ENCODE measurements at places on chromosomes 6 and 20.

DNA sequence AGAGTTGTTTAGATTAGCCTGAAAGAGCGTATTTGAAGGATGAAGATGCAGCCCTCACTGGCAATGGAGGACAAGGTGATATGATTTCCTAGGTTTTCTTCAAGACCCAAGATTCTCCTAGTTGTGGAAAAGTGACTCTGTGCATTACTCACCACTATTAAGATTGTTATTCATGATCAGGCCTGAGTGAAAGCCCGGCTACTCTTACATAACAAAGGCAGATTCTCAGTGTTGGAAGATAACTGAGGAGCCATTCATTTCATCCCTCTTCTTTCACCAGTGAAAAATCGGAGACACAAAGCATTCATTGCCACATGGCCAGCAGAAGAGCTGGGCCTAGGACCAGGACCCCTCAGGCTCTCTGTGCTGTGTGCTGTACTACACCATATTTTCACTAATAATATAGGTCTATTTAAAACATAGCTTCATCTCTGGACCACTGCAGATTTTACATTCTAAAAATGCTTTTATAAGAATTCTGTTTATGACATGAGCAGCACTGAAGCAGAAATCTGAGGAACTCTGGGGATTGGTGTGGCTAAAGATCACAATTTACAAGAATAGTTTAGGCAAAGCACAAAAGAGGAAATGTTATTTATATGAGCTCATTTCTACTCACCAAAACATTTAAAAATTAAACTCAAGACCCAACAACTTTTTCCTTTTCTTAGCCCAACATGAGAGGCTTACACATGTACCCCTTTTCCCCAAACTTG lies 181.9 kb upstream of the CCN2 start:
- no peaks in the 10 kb centered on the region for H3K36me3 ChIP-seq
- no peak overlapping the region for H3K27ac ChIP-seq
- peaks cover 12% of the 10 kb centered on the region for H3K27me3 ChIP-seq
- H3K4me3 ChIP-seq = no peak overlapping the region

DNA sequence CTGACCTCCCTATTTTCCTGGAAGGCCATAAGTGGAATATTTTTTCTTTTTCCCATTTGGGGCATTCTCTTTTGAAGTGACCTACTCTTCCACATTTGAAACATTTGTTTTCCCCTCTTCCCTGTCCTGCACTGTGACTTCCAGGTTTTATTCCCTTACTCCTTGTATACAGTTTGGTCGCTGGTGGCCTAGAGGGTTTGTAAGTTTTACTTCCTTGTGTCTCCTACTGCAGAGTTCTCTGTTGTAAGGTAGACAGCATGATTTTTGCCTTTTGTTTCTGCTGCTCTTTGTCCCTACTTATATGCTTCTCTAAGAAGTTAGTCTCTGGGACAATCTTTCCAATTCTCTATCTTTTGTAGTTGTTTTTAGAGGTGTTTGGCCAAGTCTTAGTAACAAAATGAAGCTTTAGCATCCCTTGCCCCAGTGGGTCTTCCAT lies 7.4 kb upstream of the ZNFX1 start:
- no peaks in the 10 kb centered on the region for H3K27me3 ChIP-seq
- H3K36me3 ChIP-seq = peaks cover 99% of the 10 kb centered on the region
- H3K4me1 ChIP-seq = peaks cover 60% of the 10 kb centered on the region
- DNase-seq = no peak
- H3K4me3 ChIP-seq = peak overlapping the region; percentile 41

DNA sequence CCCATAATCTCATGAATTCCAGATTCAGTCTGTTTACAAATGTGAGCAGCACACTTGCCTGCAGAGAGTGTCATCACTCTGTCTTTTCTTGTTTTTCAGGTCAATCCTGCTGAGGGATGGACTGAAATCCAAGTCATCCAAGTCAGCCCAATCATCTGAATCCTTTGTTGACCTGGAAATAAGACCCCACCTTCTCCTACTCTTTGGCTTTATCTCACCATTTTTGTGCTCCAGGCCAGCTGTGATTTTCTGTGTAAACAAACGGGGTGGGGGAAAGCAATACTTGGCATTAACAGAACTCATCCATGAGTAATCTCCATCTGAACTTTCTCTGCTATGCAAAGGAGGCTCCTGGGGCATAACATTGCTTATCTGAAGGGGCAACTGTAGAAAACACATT lies 16.9 kb upstream of the GSTA4 start:
- no peaks in the 10 kb centered on the region for H3K27me3 ChIP-seq
- H3K36me3 ChIP-seq = peaks cover 35% of the 10 kb centered on the region

DNA sequence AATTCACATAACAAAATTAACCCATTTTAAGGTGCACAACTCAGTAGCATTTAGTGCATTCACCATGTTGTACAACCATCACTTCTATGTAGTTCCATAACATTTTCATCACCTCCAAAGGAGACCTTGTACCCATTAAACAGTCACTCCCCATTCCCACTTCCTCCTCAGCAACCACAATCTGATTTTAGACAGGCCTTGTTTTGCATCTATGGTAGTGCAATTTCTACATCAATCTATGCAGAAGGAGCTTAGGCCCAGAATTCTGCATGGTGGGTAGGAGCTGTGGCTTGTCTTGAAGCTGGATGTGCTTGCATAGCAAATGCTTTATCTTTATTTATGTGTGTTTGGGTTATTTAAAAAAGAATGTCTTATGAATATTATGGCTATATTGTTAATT lies 13.5 kb upstream of the HLA-DQA1 start:
- H3K4me1 ChIP-seq = peaks cover 66% of the 10 kb centered on the region
- DNase-seq = peak; percentile 34
- H3K27ac ChIP-seq = peak overlapping the region; percentile 98
- peaks cover 16% of the 10 kb centered on the region for H3K36me3 ChIP-seq

- H3K4me1 ChIP-seq = peaks cover 9% of the 10 kb centered on the region
- peak overlapping the region; percentile 54 for H3K27ac ChIP-seq
- H3K27me3 ChIP-seq = no peaks in the 10 kb centered on the region
- peak overlapping the region; percentile 66 for H3K4me3 ChIP-seq
- no peak for DNase-seq
- peaks cover 18% of the 10 kb centered on the region for H3K36me3 ChIP-seq
Observed at GRCh38 chr6:131638013-131638412, 911 bp downstream of the ENPP3 start.

DNA sequence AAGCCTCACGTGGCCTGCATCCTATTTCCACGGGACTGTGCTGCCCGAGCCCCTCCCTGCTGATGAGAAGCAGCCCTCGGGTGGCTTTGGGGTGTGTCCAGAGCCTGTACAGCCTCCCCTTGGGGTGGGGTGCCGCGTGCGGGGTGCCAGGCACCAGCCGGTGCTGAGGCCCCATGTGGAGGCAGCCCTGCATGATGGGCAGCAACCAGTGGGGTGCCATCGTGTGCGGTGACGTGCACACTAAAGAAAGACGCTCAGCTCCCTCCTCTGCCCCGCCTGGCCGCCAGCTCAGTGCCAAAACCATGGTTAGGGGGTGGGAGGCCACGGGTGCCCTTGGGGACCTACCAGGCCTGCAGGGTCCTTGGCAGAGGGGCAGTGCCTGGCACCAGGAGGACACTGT lies 26.2 kb downstream of the NTSR1 start:
- H3K36me3 ChIP-seq = no peaks in the 10 kb centered on the region
- H3K4me1 ChIP-seq = peaks cover 21% of the 10 kb centered on the region

GRCh38 chr6:52532457-52532856 lies 44.4 kb downstream of the TRAM2 start:
- H3K36me3 ChIP-seq = peaks cover 11% of the 10 kb centered on the region
- H3K4me3 ChIP-seq = no peak overlapping the region
- DNase-seq = no peak
- no peak overlapping the region for H3K27ac ChIP-seq

DNA sequence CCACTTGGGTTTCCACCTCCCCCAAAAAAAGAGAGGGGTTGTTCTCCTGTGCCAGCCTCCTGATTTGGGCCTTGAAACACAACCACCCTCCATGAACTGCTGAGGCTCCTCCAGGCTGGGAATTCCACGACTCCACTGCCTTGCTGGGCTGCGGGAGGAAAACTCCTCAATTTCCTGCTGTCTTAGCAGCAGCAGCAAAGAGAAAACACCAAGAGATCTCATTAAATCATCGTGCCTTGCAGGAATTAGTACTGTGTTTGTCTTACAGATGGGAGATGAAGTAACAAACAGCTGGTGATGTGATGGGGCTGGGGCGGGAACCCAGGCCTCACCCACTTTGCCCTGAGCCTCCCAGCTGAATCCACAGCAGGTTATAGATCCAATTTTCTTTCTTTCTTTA lies 29.0 kb downstream of the BPIFB1 start:
- no peak overlapping the region for H3K4me3 ChIP-seq
- DNase-seq = no peak
- no peaks in the 10 kb centered on the region for H3K4me1 ChIP-seq
- no peaks in the 10 kb centered on the region for H3K27me3 ChIP-seq

DNA sequence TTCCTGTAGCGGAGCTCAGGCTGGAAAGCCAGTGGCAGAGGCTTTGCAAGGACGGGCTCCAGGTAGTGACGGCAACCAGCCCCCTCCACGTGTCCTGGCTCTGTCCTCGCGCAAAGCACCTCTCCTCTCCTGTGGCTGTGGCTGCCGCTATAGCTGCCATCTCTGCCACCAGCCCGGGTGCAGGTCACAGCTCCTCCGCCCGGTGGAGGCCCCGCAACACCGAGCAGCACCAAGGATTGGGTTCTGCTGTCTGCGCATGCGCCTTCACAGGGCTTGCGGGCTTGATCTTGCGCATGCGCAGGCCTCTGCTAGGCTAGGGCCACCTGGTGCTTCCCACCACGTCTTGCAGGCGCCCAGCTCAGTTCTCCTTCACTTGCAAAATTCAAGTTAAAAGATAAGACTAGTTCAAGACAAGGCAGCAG lies 625.4 kb downstream of the QKI start:
- no peaks in the 10 kb centered on the region for H3K4me1 ChIP-seq
- H3K27me3 ChIP-seq = no peaks in the 10 kb centered on the region
- H3K27ac ChIP-seq = no peak overlapping the region
- H3K36me3 ChIP-seq = no peaks in the 10 kb centered on the region
- H3K4me3 ChIP-seq = peak overlapping the region; percentile 26

GRCh38 chr6:29294499-29294914 lies 7.0 kb upstream of the OR14J1 start:
- H3K27ac ChIP-seq = no peak overlapping the region
- H3K4me1 ChIP-seq = no peaks in the 10 kb centered on the region
- no peak for DNase-seq
- H3K36me3 ChIP-seq = no peaks in the 10 kb centered on the region
- no peak overlapping the region for H3K4me3 ChIP-seq
- no peaks in the 10 kb centered on the region for H3K27me3 ChIP-seq

- DNase-seq = no peak
- H3K4me1 ChIP-seq = peaks cover 52% of the 10 kb centered on the region
- no peak overlapping the region for H3K4me3 ChIP-seq
- H3K36me3 ChIP-seq = peaks cover 14% of the 10 kb centered on the region
- H3K27me3 ChIP-seq = no peaks in the 10 kb centered on the region
- H3K27ac ChIP-seq = no peak overlapping the region
Observed at GRCh38 chr6:149228311-149228955, 89.1 kb upstream of the TAB2 start.

GRCh38 chr6:165871571-165871970 lies 208.5 kb upstream of the PDE10A start:
- H3K4me1 ChIP-seq = no peaks in the 10 kb centered on the region
- no peak overlapping the region for H3K27ac ChIP-seq
- H3K27me3 ChIP-seq = peaks cover 3% of the 10 kb centered on the region
- H3K36me3 ChIP-seq = no peaks in the 10 kb centered on the region
- no peak overlapping the region for H3K4me3 ChIP-seq

DNA sequence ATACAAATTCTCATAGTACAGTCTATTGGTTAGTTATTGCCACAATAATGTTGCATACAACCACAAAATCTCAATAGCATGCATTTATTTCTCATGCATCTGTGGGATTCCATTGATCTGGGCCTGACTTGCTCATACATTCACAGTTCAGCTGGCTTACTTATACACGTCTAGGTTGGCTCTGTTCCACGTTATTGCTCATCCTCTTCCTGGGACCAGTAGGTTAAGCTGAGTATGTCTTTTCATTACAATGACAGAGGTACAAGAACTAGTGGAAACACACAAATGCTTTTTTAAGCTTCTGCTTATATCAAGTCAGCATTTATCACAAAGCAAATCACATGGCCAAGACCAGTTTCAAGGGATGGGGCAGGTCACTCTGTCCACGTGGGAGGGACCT lies 485.3 kb upstream of the BTBD3 start:
- no peaks in the 10 kb centered on the region for H3K4me1 ChIP-seq
- H3K36me3 ChIP-seq = no peaks in the 10 kb centered on the region
- no peak overlapping the region for H3K27ac ChIP-seq
- no peak overlapping the region for H3K4me3 ChIP-seq

DNA sequence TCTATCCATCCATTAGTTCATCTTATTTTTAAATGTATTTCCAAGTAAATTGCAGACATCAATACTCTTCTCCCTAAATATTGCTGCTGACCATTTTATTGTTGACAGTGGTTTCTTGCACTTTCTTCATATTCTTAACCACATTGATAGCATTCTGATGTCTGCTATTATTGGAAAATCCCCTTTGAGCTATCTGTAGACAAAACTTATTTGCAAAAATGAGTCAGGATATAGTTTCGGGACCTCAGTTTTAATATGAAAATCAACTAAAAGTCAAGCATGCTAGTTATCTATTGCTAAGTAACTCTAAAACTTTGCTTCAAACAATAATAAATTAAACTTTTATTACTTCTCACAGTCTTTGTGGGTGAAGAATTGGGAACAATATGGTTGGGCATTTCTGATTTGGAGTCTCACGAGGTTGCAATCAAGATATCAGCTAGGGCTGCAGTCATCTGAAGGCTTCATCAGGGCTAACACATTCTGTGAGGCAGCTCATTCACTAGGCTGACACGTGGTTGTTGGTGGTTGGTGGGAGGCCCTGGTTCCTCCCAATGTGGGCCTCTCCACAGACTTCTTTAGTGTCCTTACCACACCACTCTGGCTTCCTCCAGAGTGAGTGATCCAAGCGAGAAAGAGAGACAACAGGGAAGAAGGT lies 32.7 kb downstream of the CD109 start:
- H3K4me1 ChIP-seq = peaks cover 28% of the 10 kb centered on the region
- DNase-seq = peak; percentile 72
- H3K36me3 ChIP-seq = peaks cover 24% of the 10 kb centered on the region

GRCh38 chr6:131215219-131215618 lies 80.0 kb downstream of the AKAP7 start:
- DNase-seq = no peak
- peaks cover 8% of the 10 kb centered on the region for H3K36me3 ChIP-seq
- no peak overlapping the region for H3K4me3 ChIP-seq
- H3K27ac ChIP-seq = no peak overlapping the region

- no peak overlapping the region for H3K4me3 ChIP-seq
- H3K4me1 ChIP-seq = peaks cover 6% of the 10 kb centered on the region
- no peaks in the 10 kb centered on the region for H3K27me3 ChIP-seq
- no peak overlapping the region for H3K27ac ChIP-seq
- peak; percentile 58 for DNase-seq
Observed at GRCh38 chr20:59207742-59208357, 44.2 kb downstream of the ZNF831 start.

DNA sequence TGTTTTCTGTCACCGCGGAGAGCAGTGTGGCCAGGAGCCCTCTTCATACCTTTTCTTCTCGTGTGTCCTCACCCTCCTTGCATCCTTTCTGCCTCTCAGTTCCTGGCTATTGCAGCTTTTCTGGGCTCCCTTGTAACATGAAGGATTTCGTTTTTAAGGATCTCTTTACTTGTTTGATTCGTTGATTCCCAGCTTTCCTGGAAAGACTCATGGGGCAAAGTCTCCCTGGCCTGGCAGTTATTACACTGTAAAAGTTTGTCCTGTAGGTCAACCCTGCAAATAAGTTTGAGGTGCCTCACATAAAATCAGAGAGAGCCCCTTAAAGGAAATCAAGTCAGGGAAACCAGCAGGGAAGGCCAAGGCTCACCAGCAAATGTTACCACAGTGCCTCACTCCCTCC lies 70.1 kb downstream of the ISM1 start:
- H3K36me3 ChIP-seq = no peaks in the 10 kb centered on the region
- no peak overlapping the region for H3K4me3 ChIP-seq

GRCh38 chr6:146871611-146872425 lies 273.0 kb downstream of the ADGB start:
- H3K4me3 ChIP-seq = no peak overlapping the region
- no peak overlapping the region for H3K27ac ChIP-seq
- no peak for DNase-seq
- H3K36me3 ChIP-seq = no peaks in the 10 kb centered on the region
- peaks cover 18% of the 10 kb centered on the region for H3K4me1 ChIP-seq
- no peaks in the 10 kb centered on the region for H3K27me3 ChIP-seq
